ENCODE measurements at places on chromosomes 5 and 9. TPM values are rescaled to one million over a fixed set of nuclear protein-coding genes. Genes with fewer than 3 reads are reported as not detected.
A peak's percentile ranks its signal among the peaks of the same experiment; 100 is the strongest.

DNA sequence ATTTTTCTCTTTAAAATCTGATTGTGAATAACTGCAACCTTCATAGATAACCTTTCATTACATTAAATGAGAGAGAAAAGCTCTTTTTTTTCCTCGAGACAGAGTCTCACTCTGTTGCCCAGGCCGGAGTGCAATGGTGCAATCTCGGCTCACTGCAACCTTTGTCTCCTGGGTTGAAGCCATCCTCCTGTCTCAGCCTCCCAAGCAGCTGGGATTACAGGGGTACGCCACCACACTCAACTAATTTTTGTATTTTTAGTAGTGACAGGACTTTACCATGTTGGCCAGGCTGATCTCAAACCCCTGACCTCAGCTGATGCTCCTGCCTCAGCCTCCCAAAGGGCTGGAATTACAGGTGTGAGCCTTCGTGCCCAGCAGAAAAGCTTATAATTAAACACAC, 69.9 kb upstream of the ERBIN start:
- H3K27ac ChIP-seq = no peak overlapping the region
- H3K4me1 ChIP-seq = no peaks in the 10 kb centered on the region
- no peak for DNase-seq
- no peaks in the 10 kb centered on the region for H3K27me3 ChIP-seq

The MSX2 gene
- not detected for total RNA-seq

The GABRA1 gene
- not detected for total RNA-seq

DNA sequence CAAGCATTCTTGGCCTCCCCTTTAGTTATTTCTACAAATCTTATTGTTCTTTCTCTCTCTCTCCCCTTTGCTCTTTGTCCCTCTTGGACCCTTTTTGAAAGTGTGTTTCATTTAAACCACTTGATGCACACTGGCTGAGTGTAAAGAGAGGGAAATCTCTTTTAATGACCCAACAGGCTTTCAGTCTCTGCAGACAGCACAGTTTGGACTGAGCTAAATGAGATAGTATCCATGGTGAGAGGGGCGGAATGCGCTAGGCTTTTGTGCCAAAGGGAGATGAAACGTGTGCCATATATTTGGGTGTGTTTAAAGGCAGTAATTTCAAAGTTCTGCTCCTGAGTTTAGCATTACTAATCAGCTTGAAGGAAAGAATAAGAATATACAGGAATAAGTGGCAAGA, 184.9 kb downstream of the PCSK1 start:
- no peak for DNase-seq
- no peak overlapping the region for H3K4me3 ChIP-seq

The KYAT1 gene
- total RNA-seq = 15.2 TPM

The FOXI1 gene
- total RNA-seq = not detected

DNA sequence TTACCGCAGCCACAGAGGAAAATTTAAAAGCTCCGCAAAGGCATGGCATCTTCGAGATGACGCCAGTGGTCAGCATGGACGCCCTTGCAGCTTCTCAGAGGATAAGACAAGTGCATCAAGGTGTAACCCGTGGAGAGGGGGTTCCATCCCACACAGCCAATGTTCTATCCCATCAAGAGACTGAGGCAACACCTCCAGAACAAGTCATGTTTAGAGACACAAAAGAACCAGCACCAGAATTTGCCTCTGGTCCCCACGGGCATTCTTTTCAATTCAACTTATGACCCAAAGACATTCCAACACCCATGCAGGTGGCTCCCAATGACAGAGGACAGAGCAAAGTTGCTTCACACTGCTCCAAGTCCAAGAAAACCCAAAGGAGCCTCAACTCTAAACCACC, 20.7 kb downstream of the ROR2 start:
- no peak overlapping the region for H3K4me3 ChIP-seq
- peaks cover 5% of the 10 kb centered on the region for H3K36me3 ChIP-seq
- H3K27me3 ChIP-seq = peaks cover 3% of the 10 kb centered on the region
- no peak for DNase-seq

The LHFPL2 gene
- 0.37 TPM for total RNA-seq

GRCh38 chr9:69218166-69218565, 44.1 kb downstream of the TJP2 start:
- DNase-seq = no peak
- no peak overlapping the region for H3K27ac ChIP-seq
- H3K27me3 ChIP-seq = no peaks in the 10 kb centered on the region

The PTGS1 gene
- total RNA-seq = not detected

The SEMA6A gene
- total RNA-seq = not detected

The ZNF300 gene
- total RNA-seq = 2.2 TPM

GRCh38 chr5:142292249-142292648, 32.6 kb downstream of the SPRY4 start:
- no peak overlapping the region for H3K4me3 ChIP-seq
- DNase-seq = no peak
- no peak overlapping the region for H3K27ac ChIP-seq
- H3K27me3 ChIP-seq = peaks cover 3% of the 10 kb centered on the region
- no peaks in the 10 kb centered on the region for H3K36me3 ChIP-seq

The C9orf50 gene
- not detected for total RNA-seq

The SPINK4 gene
- not detected for total RNA-seq

GRCh38 chr5:146644831-146645230, 128.8 kb upstream of the GPR151 start:
- H3K27ac ChIP-seq = no peak overlapping the region
- peaks cover 3% of the 10 kb centered on the region for H3K27me3 ChIP-seq
- no peaks in the 10 kb centered on the region for H3K36me3 ChIP-seq
- DNase-seq = no peak

The C7 gene
- total RNA-seq = not detected

- H3K4me1 ChIP-seq = peaks cover 4% of the 10 kb centered on the region
- no peak overlapping the region for H3K27ac ChIP-seq
- H3K4me3 ChIP-seq = no peak overlapping the region
- peaks cover 3% of the 10 kb centered on the region for H3K27me3 ChIP-seq
Measured at GRCh38 chr9:137148661-137149060, 9.7 kb downstream of the GRIN1 start.

The RIOK2 gene
- 25.2 TPM for total RNA-seq

The ZNF658 gene
- 4.6 TPM for total RNA-seq

DNA sequence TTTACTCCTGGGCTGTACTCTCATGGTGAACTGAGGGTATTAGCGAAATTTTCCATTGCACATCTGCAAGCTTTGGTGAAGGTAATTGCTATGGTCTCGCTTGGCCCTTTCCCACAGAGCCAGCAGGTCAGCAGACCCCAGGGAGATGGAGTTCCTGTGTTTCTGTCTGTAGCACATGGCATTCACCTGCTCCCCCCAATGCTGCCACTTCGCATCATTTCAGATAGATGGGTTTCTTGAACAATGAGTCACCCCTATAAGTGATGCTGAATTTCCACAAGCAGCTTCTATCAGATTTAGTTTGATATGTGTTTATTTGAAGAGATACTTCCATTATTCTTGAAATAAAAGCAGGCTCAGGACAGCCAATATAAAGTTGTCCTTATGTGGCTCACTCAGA, 117.8 kb downstream of the ERCC6L2 start:
- H3K27ac ChIP-seq = no peak overlapping the region
- H3K4me1 ChIP-seq = peaks cover 5% of the 10 kb centered on the region

- no peak overlapping the region for H3K27ac ChIP-seq
- DNase-seq = no peak
Measured at GRCh38 chr5:7904170-7904569, 35.2 kb downstream of the MTRR start.

DNA sequence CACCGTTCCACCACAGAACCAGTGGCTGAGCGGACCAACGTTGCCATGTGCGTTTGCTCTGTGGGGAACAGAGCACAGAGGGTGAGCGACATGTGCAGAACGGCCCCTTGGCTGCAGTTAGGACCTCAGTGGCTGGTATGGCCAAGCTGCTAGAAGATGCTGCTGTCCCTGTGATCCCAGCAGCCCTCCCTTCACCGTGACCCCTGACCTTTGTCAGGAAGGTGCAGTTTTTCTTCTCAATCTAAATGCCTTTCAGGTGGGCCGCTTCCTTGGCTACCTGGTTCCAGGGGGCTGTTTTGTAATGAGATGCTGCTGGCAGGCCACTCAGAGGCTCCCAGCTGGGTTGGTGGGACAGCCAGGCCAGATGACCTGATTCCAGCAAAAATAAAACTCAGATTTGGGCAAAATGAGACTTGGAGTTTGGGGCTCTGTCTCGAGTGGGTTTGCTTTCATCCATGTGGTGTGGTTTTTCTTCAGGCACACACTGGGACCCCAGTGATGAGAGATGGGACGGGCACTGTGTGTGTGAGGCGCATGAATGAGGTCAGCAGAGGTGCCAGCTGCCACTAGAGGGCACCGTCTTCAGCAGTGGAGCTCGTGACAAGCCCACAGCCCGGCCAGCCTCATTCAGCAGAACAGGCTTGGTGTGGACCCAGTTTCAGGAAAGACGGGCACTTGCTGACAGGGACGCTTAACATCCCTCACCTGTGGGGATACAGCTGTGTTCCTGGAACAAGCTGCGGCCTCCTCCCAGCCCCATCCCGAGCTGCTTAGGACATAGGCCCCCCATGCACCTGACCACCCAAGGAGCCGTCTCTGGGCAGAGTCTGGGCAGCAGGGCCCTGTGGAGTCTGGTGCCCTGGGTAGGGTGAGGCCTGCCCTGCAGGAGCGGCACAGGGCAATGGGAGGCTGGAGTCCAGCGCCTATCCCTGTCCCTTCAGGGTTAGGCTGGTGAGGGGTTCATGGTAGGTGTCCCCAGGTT, 4.1 kb downstream of the MRPS2 start:
- H3K27me3 ChIP-seq = peaks cover 5% of the 10 kb centered on the region
- no peak overlapping the region for H3K4me3 ChIP-seq
- peak; percentile 66 for DNase-seq
- H3K27ac ChIP-seq = no peak overlapping the region
- H3K36me3 ChIP-seq = peaks cover 17% of the 10 kb centered on the region

The MYMK gene
- not detected for total RNA-seq

GRCh38 chr9:6827439-6828145, 69.8 kb downstream of the KDM4C start:
- no peaks in the 10 kb centered on the region for H3K27me3 ChIP-seq
- no peak overlapping the region for H3K4me3 ChIP-seq
- H3K27ac ChIP-seq = peak overlapping the region; percentile 31
- peak; percentile 59 for DNase-seq
- peaks cover 2% of the 10 kb centered on the region for H3K4me1 ChIP-seq

DNA sequence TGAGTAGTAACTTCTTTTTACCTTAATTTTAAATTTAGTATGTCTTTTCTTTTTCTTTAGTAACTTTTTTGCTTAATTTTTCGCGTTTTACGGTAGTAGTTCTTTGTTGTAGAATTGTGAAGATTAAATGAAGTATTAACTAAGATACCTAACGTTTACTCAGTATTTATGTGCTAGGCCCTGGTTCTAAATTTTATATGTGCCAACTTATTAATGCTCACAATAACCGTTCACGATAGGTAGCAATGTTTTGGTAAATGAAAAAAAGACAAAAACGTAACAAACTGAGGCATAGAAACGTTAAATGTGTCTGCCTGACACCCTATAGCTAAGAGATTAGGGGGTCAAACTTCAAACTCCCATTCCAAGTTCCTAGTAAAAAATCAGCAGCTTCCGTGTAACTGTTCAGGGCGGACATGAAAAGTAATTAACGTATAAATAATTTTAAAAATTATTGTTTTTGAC, 1.2 kb downstream of the MRPS30 start:
- peak overlapping the region; percentile 94 for H3K27ac ChIP-seq
- peaks cover 37% of the 10 kb centered on the region for H3K36me3 ChIP-seq
- H3K4me3 ChIP-seq = peak overlapping the region; percentile 96
- H3K27me3 ChIP-seq = no peaks in the 10 kb centered on the region
- peaks cover 35% of the 10 kb centered on the region for H3K4me1 ChIP-seq
- DNase-seq = no peak

The KDM4C gene
- total RNA-seq = 53.7 TPM

- H3K36me3 ChIP-seq = no peaks in the 10 kb centered on the region
- no peak for DNase-seq
- H3K4me1 ChIP-seq = no peaks in the 10 kb centered on the region
- H3K4me3 ChIP-seq = no peak overlapping the region
- H3K27ac ChIP-seq = no peak overlapping the region
Measured at GRCh38 chr9:91580136-91580535, 156.5 kb upstream of the NFIL3 start.

DNA sequence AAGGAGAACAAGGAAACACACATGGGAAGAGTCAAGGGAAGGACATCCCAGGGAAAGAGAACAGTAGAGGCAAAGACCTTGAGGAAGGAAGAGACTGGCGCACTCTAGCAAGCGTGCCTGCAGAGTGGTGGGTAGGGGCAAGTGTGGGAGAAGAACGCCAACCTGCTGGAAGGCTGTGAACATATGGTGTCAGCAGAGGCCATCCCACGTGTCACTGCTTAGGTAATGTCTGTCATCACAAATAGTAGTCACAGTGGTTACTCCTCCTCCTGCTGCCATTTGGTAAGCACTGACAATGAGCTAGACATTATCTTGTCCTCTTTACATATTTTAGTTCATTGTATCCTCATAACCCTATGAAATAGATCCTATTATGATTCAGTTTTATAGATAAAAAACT, 206.4 kb upstream of the TRIM32 start:
- H3K27ac ChIP-seq = no peak overlapping the region
- H3K4me1 ChIP-seq = no peaks in the 10 kb centered on the region
- H3K4me3 ChIP-seq = no peak overlapping the region

GRCh38 chr9:80707120-80707519, 982.2 kb downstream of the TLE1 start:
- H3K36me3 ChIP-seq = no peaks in the 10 kb centered on the region
- no peaks in the 10 kb centered on the region for H3K4me1 ChIP-seq
- no peaks in the 10 kb centered on the region for H3K27me3 ChIP-seq
- no peak overlapping the region for H3K4me3 ChIP-seq

The OR1Q1 gene
- total RNA-seq = not detected

The DEPDC1B gene
- 51.1 TPM for total RNA-seq

DNA sequence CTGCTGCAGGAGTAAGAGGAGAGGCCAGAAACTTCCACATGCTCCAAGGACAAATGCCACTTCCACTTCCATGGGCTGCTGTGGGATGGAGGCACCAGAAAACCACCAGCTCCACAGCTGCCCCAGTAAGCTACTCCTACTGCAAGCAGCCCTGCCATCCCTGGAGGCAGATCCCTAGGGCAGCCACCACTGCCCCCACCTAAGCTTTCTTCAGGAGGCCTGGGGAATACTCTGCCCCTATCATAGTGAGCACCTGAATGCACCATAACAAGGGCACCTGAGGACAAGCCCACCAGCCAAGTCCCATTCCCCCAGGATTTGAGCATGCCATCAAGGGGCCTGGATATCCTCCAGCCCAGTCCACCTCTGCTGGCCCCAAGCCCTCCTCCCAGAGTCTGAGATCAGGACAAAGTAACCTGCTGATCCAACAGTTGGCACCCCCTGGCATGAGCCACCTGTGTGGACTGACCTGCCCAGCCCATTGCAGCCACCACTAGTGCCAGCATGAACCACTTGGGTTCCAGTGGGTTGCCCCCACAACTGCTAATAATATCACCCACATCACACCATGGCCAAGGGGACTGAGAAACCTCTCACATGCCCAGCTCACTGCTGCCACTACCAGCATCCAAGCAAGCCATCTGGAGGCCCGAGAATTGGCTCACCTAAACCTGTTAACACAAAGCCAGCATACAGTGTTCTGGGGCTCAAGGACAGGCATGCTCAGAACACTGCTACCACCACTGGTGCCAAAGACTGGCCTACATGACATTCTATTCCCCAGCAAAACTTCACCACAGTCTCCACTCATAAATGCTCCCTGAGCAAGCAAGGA, 480.1 kb downstream of the CDH12 start:
- DNase-seq = no peak
- H3K4me3 ChIP-seq = no peak overlapping the region
- no peaks in the 10 kb centered on the region for H3K36me3 ChIP-seq
- H3K27me3 ChIP-seq = no peaks in the 10 kb centered on the region
- H3K4me1 ChIP-seq = no peaks in the 10 kb centered on the region

- no peak for DNase-seq
- no peaks in the 10 kb centered on the region for H3K27me3 ChIP-seq
- H3K4me1 ChIP-seq = peaks cover 32% of the 10 kb centered on the region
- peak overlapping the region; percentile 78 for H3K27ac ChIP-seq
Measured at GRCh38 chr5:142845954-142846398, 75.8 kb downstream of the ARHGAP26 start.

Data from activated CD4-positive, alpha-beta T cell treated with anti-CD3 and anti-CD28 coated beads, Interleukin-2, amount 10 ng/mL, durations not matched to agents 7 days and 5 days (primary cell).